Dermis microvascular lymphatic vessel endothelial cell (primary cell): ENCODE measurements at places on chromosomes 5 and 9. TPM values are rescaled to one million over a fixed set of nuclear protein-coding genes. Genes with fewer than 3 reads are reported as not detected.

GRCh38 chr9:86488794-86489193 lies 134.6 kb upstream of the TUT7 start:
- no peak for DNase-seq

LAMC3 gene
- total RNA-seq = 1.2 and 5.1 TPM in 2 replicates

- no peak for DNase-seq
These were observed 872.7 kb downstream of the EFNA5 start for GRCh38 chr5:106797996-106798395.

FBP2 gene
- total RNA-seq = not detected in 2 replicates

DNA sequence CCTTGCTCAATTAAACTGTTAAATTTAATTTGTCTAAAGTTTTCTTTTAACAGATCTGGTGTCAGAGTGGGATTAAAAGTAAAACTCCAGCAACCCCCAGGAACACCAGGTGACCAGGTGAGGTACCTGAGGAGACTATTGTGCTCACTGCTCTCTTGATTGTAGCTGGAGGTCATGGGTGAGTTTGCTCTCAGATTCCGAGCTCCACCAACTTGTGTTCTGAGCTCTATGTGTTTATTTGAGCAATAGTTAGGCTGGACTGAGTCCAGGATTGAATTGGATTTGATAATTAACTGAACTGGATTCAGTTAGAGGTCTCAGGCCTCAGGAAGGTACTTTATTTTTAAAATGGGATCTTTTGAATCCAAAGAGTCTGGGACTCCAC lies 17.9 kb upstream of the SCGB3A2 start:
- DNase-seq = no peak

RLN2 gene
- total RNA-seq = 0.38 and 0.90 TPM in 2 replicates

DNA sequence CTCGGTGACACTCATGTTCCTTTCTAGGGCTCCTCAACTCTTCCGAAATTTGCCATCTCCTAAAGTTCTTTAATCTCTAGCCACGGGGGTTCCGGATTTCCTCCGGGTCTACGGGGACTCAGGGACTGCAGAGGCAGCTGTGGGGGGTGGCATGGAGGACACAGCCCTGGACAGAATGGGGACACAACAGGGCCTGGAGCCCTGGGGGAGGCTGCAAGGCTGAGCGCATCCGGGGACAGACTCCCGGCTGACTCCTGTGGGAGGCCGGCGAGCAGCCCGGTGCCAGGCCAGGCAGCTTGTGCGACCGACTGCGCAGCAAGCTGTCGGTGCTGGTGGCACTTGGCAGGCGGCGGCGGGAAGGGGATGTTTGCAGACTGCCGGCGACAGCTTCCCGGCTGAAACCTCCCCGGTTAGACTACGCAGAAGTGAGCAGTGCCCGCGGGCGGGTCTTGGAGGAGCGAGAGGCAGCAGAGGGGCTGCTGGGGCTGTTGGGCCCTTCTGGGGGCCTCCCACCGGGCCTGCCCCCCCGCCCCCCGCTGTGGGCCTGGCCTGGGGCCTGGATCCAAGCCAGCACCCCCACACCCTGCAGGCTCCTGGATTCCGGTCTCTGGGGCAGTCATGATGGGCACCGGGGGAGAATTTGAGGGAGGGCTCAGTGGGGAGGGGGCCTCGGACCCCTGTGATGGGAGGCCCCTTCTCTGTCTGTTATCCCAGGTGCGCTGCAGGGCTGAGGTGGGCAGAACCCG lies 28.7 kb upstream of the UBAC1 start:
- no peak for DNase-seq

GRCh38 chr5:44637916-44638869 lies 170.6 kb upstream of the MRPS30 start:
- DNase-seq = no peak

DNA sequence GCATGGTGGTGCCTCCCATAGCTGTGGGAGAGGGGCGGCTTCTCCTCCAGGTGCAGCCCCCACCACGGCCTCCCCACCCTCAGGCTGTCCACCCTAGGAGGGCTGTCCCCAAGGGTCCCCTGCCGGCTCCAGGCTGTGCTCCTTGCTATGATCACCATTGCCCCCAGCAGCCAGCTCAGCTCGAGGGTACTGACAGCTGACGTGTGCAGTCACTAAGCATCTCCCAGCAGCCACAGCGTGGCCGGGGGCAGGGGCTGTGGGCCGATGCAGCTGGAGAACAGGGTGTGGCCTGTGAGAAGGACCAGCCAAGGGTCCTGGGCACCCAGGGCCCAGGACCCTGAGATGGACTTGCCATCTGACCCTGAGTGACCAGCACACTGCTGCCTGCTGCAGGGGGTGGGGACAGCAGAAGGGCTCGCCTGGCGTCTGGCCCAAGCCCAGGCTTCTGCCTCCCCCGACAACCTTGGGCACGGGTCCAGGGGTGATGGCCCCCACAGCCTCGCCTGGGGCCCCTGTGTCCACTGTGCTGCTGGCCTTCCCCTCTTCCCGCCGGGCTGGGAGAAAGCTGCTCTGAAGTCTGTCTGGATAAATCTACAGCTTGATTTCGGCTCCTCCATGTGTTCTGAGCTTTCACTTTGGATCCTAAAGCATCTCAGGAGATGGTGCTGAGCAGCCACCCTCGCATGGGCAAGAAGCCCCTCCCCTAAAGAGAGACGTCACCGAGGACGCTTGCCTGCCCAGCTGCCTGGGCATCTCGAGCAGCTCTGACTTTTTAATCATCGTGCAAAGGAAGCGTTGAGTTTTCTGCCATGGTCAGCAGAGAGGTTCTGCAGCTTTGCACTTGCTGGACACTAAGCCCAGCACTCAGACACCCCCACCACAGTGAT lies 5.5 kb downstream of the KCNT1 start:
- no peak for DNase-seq

DNA sequence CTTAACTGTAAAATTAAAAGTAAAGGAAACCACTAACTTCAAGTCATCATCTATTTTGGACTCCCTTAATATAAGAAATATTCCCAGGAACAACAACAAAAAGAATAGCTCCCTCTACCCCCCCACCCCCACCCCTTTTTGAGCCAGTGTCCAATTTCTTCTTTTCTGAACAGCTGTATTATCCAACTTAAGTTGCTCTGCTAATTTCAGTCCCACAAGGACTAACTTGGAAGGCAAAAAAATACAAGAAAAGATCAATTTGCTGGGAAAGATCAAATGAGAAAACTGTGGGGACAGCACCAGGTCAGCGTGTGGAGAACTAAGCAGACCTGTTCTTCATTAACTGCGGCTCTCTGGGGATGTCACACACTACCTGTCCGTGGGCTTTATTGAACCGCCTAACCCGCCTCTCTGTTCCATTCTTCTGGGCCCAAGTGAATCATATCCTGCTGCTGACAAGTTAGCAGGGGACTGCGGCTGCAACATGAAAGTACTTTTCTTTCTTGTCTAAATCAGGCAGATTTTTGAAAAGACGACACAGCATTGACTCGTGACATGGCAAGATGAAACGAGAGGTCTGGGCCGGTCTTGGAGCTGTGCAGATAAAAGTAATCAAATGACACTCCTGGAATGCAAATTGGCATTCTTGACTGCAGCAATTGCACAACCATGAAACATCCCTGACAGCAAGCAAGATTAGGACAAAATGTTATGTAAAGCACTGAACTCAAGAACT lies 2.7 kb downstream of the BNC2 start:
- DNase-seq = no peak

- DNase-seq = no peak
These were observed 36.6 kb downstream of the MELK start for GRCh38 chr9:36609306-36609705.

DNA sequence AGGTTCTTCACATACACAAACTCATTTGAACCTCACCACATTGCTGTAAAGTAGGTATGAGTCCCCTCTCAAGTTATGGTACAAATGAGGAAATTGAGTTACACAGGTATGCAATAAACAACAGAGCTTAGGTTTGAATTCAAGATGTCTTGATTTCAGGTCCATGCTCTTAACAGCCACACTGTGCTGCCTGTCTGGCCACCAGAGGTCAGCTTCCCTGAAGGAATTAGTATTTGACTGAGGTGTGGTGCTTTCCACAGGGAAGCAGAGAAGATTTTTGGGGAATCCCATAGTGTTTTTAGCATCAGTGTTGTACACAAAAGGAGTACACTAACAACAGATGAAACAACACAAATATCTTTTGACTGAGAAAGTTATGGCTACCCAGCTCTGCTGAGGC lies 94.4 kb upstream of the ITGA1 start:
- no peak for DNase-seq

DNA sequence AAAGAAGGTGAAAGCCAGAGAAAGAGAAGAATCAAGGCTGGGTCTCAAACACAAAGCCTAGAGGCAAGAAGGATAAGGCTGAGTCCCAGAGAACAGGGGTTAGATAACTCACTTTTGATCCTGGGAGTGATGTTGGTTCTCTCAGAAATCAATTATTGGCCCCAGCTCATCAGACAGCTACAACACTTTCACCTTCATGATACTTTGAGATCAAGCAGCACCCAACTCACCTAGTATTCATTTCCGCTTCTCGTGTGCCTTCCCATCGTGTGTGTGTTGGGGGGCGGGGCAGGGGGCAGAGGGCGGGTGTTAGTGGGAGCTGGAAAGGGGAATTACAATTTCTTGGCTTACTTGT lies 92.2 kb upstream of the RAD23B start:
- no peak for DNase-seq

DNA sequence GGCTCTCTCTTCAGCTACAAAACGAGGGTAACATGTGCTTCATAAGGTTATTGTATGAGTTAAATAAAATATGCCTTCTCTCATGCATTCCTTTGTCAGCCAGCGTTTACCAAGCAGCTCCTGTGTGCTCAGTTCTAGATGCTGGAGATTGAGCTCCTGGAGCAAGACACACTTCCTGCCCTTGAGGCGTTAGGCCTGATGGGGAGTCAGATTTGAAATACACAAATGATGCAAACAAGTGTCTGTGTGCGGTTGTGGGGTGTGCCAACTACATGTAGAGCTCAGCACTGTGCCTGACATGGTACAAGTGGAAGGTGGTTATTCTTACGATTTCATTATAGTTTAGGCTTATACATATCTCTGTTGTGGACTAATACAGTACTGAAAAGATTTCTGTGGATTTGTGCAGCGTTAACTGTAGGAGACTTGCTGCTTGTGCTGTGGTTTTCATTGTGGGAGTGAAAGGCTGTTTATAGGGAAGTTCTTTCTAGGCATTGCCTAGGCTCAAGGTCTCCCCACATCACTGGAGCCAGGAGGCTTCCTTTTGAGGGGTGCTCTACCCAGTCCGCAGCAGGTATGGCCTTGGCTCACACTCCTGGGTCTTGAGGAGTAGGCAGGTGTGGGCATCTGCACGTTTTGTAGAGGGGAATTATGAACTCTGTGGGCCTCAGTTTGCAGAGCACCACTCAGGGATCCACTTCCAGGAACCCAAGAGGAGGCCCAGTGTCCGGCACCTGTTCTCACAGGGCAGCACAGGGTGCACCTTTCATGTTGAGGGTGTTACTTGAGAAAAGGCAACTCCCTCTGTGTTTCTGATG lies 39.8 kb upstream of the ANGPTL2 start:
- DNase-seq = no peak

- no peak for DNase-seq
These were observed 171.2 kb upstream of the DMAC1 start for GRCh38 chr9:7970681-7971330.

DNA sequence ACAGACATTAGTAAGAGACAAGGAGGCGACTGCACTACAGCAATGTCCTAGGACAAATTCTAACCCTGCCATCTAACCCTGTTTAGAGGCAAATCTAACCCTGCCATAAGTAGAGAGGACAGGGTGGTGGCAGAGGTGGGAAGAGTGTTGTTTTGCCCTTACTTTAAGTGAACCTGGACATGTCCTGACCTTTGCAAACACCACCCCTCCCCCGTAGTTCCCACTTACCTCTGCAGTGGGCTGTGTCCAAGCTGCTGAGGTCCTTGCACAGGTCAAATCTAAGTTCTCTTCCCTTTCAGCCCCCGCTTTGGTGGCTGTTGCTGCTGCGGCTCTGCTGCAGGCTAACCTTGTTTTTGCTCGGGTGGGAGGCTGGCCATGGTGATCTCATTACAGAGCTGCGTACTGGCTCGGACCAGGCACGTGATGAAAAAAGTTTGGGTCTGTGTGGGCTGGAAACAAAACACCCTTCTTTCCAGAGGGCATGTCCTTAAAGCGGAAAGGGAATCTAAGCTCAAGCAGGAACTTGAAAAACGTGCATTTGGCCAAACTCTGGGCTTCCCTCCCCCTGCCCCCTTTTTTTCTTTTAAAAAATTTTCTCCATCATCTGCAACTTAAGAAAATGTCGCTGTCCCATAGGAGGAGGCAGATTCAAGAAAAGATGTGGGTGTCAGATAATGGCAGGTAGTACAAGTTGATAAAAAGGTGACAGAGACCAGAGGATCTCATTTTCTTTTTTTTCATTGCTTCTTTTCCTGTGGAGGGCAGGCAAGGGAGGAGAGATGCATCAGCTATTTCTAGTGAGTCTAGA lies at the start of gene FAXDC2:
Gene FAXDC2 (minus strand): TSS at position 349 of the 808 bp plus-strand sequence. CDS start 12,425 bp downstream, outside the sequence.
- peak; percentile 80 for DNase-seq

CAMK4 gene
- total RNA-seq = under 0.01 and 0.13 TPM in 2 replicates

DNA sequence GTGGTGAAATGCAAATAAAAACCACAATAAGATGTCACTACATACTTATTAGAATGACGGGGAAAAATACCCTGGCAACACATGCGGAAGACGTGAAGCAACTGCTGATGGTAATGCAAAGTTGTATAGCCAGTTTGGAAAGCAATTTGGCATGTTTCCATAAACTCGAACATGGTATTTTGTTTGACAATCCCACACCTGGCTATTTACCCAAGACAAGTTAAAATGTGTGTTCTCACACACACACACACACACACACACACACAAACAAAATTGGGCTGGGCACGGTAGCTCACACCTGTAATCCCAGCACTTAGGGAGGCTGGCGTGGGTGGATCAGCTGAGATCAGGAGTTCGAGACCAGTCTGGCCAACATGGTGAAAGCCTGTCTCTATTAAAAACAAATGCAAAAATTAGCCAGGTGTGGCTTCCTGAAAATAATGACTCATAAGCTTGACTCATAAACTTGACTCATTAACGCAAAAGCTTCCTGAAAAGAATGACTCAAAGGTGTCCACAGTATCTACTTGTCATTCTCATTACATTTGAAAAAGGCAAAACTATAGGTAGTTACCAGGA lies 456.5 kb downstream of the CDH18 start:
- no peak for DNase-seq

GRCh38 chr5:114660791-114661190 lies 298.9 kb downstream of the KCNN2 start:
- no peak for DNase-seq

DNA sequence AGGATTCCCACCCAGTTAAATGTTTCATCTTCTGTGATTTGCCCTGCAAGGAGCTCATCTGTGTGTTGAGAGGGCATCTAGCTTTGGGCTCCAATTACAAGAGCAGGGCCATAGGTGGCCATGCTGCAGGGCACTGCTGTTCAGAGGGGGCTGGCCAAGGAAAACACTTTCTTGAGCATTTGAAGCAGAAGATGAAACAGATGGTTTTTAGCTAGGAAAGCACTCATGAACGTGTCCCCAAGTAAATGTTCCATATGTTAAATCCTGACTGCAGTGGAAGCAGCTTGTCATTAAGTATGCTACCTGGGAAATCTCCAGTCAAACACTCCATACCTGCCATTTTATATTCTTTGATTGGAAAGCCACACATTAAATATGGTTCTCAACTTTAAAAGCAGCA lies 176.6 kb downstream of the FBXL7 start:
- no peak for DNase-seq

GRCh38 chr9:31445357-31445756 lies 939.1 kb upstream of the ACO1 start:
- DNase-seq = no peak

GRCh38 chr9:104853159-104853558 lies 74.8 kb downstream of the ABCA1 start:
- no peak for DNase-seq

WNT8A gene
- total RNA-seq = not detected in 2 replicates
